ENCODE measurements at places on chromosomes 7 and 10. TPM values are rescaled to one million over a fixed set of nuclear protein-coding genes. Genes with fewer than 3 reads are reported as not detected.

BNIP3 gene
- 48.8 TPM for total RNA-seq

DNA sequence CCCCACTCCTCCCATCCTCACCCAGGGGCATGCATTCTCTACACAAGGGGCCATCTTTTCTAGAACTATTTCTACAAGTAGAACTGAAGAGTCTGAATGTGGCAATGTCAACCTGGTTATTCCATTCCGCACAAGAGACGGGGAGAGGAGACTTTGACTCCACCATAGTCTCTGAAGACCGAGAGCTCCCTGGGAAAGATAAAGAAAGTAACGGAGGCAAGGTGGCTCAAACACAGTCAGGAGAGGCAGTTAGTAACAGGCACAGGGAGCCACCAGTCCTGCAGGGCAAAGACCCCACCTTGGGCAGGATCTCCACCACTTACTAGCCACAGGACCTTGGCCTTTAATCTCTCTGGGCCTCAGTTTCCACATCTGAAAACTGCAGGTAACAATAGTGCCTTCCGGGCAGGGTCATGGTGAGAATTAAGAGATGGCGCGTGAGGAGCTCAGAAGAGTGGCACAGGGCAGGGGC lies 100.3 kb downstream of the TNS3 start:
- no peaks in the 10 kb centered on the region for H3K36me3 ChIP-seq
- peaks cover 55% of the 10 kb centered on the region for H3K27me3 ChIP-seq
- DNase-seq = no peak

ECD gene
- total RNA-seq = 51.5 TPM

GRCh38 chr7:132996581-132997242 lies 85.2 kb downstream of the CHCHD3 start:
- peak; percentile 34 for DNase-seq
- H3K27ac ChIP-seq = no peak overlapping the region
- no peaks in the 10 kb centered on the region for H3K36me3 ChIP-seq
- no peaks in the 10 kb centered on the region for H3K27me3 ChIP-seq
- no peak overlapping the region for H3K4me3 ChIP-seq

CPN1 gene
- not detected for total RNA-seq

HOXA3 gene
- not detected for total RNA-seq

ADRA2A gene
- 2.5 TPM for total RNA-seq

- H3K36me3 ChIP-seq = no peaks in the 10 kb centered on the region
- DNase-seq = no peak
- no peak overlapping the region for H3K4me3 ChIP-seq
- no peak overlapping the region for H3K27ac ChIP-seq
- H3K4me1 ChIP-seq = peaks cover 5% of the 10 kb centered on the region
- no peaks in the 10 kb centered on the region for H3K27me3 ChIP-seq
Measured at GRCh38 chr7:51356849-51357516, 40.4 kb upstream of the COBL start.

GRCh38 chr10:122514045-122514840 lies 46.3 kb upstream of the DMBT1 start:
- H3K27ac ChIP-seq = no peak overlapping the region
- no peak for DNase-seq
- H3K36me3 ChIP-seq = no peaks in the 10 kb centered on the region

SUN3 gene
- 0.52 TPM for total RNA-seq

- no peaks in the 10 kb centered on the region for H3K36me3 ChIP-seq
- H3K4me3 ChIP-seq = no peak overlapping the region
- H3K27ac ChIP-seq = no peak overlapping the region
- peak; percentile 77 for DNase-seq
Measured at GRCh38 chr7:54839575-54840213, 80.7 kb upstream of the SEC61G start.

Measured in GM23338 (cell line).